ENCODE measurements at places on chromosomes 4 and X. TPM values are rescaled to one million over a fixed set of nuclear protein-coding genes. Genes with fewer than 3 reads are reported as not detected.

GRCh38 chr4:22196551-22196950, 248.0 kb upstream of the KCNIP4 start:
- no peak overlapping the region for H3K27ac ChIP-seq
- no peaks in the 10 kb centered on the region for H3K36me3 ChIP-seq
- H3K4me1 ChIP-seq, result no peaks in the 10 kb centered on the region
- DNase-seq, result no peak
- no peak overlapping the region for H3K4me3 ChIP-seq

- no peaks in the 10 kb centered on the region for H3K4me1 ChIP-seq
- no peaks in the 10 kb centered on the region for H3K27me3 ChIP-seq
- DNase-seq, result no peak
- H3K36me3 ChIP-seq, result no peaks in the 10 kb centered on the region
- H3K4me3 ChIP-seq, result no peak overlapping the region
- no peak overlapping the region for H3K27ac ChIP-seq
These were observed 31.5 kb upstream of the CLCN4 start for GRCh38 chrX:10125248-10125615.

DNA sequence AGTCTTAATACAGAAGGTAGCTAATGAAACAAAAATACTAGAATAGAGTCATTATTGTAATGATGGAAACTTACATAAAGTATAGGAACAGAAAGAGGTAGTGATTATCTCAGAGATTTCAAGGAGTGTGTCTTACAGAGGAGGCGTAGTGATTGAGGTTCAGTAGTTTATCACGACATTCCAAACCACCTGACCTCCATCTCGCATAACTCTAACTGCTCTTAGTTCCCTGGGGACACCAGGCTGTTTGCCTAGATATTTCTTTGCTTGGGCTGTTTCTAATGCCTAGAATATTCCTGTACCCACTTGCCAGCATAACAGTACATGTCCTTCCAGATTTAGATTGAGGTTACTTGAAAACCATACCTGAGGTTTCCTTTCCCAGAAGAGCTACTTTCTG, 29.1 kb downstream of the STAG2 start:
- H3K4me3 ChIP-seq, result no peak overlapping the region
- H3K36me3 ChIP-seq, result no peaks in the 10 kb centered on the region
- no peaks in the 10 kb centered on the region for H3K4me1 ChIP-seq
- H3K27me3 ChIP-seq, result no peaks in the 10 kb centered on the region
- H3K27ac ChIP-seq, result no peak overlapping the region
- DNase-seq, result no peak

- H3K36me3 ChIP-seq, result no peaks in the 10 kb centered on the region
- H3K4me1 ChIP-seq, result no peaks in the 10 kb centered on the region
- DNase-seq, result no peak
- H3K27ac ChIP-seq, result no peak overlapping the region
- no peak overlapping the region for H3K4me3 ChIP-seq
- H3K27me3 ChIP-seq, result no peaks in the 10 kb centered on the region
These were observed 35.3 kb upstream of the CHRNA9 start for GRCh38 chr4:40299811-40300292.

DNA sequence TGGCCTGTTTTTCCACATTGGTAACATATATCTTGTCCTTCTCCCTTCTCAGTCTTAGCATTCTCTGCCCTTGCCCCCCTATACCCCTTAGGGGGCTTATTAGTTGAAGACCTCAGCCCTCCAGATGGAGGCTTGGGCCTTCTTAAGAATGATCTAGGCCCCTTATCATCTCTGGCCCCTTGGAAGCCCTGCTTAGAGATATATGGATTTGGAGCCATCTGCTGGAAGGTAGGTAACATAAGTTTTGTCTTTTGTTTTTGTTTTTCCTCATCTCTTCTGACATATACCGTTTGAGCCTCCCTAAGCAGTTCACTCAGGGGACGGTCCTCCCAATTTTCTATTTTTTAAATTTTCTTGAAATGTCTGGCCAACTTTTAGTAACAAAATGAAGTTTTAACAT, 48.3 kb upstream of the NAP1L2 start:
- no peak overlapping the region for H3K4me3 ChIP-seq
- DNase-seq, result no peak
- no peaks in the 10 kb centered on the region for H3K36me3 ChIP-seq
- H3K27ac ChIP-seq, result no peak overlapping the region

GRCh38 chrX:6225911-6226595, 2.6 kb downstream of the NLGN4X start:
- no peak for DNase-seq
- H3K36me3 ChIP-seq, result no peaks in the 10 kb centered on the region
- no peak overlapping the region for H3K27ac ChIP-seq
- peak overlapping the region; percentile 26 for H3K4me3 ChIP-seq
- H3K27me3 ChIP-seq, result peaks cover 8% of the 10 kb centered on the region

- no peak for DNase-seq
- H3K4me1 ChIP-seq, result peaks cover 12% of the 10 kb centered on the region
- no peaks in the 10 kb centered on the region for H3K36me3 ChIP-seq
- H3K27me3 ChIP-seq, result no peaks in the 10 kb centered on the region
These were observed 5.8 kb upstream of the CCNG2 start for GRCh38 chr4:77151241-77151640.

- no peaks in the 10 kb centered on the region for H3K36me3 ChIP-seq
- H3K4me1 ChIP-seq, result no peaks in the 10 kb centered on the region
- DNase-seq, result no peak
- H3K4me3 ChIP-seq, result no peak overlapping the region
- no peaks in the 10 kb centered on the region for H3K27me3 ChIP-seq
These were observed 51.9 kb downstream of the PHKA2 start for GRCh38 chrX:18931972-18932371.

The PPBP gene
- 2.5 TPM for total RNA-seq

The HSFX1 gene
- 4.0 TPM for total RNA-seq

The MBNL3 gene
- total RNA-seq, result 90.2 TPM
